Occipital lobe (tissue), 3 donors: ENCODE measurements at places on chromosomes 1 and 21.

DNA sequence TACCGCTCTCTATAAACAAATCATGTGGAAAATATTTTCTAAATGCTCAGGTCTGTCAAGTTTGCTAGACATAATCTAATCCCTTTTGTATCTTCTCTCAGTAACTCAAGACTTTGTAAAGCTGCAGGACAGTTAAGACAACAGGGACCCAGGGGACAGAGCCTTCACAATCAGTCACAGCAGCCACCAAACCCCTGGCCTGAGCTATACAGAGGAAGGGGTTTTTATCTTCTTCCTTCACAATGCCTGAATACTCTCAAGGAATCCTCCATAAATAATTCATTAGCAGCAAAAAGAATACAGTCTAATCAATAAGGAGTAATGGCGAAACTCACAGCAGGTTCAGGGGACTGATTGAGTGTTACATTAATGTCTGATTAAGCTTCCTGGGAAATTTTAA lies 368.3 kb downstream of the SMYD3 start:
- no peak for DNase-seq

DNA sequence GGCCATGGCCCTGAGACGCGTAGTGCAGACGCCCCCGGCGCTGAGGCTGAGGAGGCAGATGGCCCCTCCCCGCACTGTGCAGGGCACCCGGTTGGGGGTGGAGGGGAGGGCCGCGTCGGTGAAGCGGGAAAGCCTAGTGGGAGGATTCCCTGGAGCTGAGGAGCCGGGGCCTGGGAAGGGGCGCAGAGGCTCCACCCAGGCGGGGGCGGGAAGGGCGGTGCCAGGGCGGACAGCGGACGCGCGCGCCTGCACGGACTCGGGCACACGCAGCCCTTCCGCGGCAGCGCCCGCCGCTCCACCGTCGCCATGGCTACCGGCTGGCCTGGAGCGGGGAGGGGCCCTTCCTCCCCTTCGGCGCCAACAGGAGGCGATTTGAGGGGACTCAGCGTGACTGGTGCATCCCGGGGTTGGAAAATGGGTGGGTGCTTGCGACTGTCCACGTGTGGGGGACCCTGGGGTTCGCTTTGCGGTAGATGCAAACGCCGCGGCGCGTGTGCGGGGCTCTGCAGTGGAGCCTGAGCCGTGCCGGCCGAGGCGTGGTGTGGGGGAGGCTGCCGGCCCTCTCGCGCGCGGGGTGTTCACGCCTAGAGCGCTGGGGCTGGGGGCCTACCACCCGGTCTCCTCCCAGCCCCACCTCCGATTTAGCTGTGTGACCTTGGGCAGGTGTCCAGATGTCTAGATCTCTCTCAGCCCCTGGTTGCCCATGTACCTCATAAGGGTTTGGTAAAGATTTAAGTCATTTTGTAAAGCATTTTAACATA lies 35.1 kb downstream of the PTPRF start:
- DNase-seq = peak; percentile 66

DNA sequence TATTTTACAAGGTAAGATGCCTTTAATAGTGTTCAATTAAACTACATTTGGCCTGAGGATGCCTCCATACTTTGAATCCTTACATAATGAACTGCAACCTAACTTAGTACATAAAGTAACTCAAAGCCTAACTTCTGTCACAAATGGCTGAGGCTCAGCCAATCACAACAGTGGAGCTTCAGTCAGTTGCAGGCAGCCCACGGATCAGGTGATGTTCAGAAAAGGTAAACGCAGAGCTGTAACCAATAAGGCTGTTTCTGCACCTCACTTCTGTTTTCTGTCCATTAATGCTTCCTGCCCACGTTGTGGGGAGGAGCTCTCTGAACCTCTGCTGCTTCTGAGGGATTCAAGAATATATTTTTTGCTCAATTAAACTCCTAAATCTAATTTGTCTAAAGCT lies 94.8 kb upstream of the KIAA0040 start:
- DNase-seq = no peak

- DNase-seq = no peak
These were observed 7.5 kb upstream of the RAB3B start for GRCh38 chr1:51997974-51998382.

- DNase-seq = no peak
These were observed 23.2 kb upstream of the TMEM222 start for GRCh38 chr1:27298632-27299384.

DNA sequence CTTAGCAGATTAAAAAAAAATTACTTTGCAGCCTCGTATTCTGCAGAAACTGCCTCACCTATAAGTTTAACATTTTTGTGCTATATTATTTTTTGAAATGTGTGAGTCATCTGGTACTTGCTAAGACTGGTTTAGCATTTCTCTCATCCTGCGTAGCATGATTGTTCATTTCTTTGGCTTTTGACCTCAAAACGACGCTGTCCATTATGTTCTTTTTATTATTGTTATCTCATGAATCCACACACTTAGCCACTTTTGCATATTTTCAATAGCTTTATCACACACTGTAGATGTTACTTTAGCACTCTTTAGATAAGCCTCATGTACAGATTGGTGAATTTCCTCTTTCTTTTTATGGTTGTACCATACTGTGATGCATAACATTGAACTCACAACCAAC lies 1004.9 kb upstream of the NCAM2 start:
- DNase-seq = no peak

DNA sequence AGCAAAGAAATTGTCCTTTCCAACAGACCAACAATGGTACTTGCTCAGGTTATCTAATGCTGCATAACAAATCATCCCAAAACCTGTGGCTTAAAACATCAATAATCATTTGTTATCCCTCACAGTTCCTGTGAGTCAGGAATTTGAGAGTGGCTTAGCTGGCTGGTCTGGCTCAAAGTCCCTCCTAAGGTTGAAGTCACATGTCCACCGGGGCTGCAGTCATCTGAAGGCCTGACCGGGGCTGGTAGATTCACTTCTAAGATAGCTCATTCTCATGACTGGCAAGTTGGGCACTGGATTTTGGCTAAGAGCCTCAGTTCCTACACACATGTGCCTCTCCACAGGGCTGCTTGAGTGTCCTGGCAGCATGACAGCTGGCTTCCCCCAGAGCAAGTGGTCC lies 16.9 kb downstream of the ERI3 start:
- DNase-seq = no peak

DNA sequence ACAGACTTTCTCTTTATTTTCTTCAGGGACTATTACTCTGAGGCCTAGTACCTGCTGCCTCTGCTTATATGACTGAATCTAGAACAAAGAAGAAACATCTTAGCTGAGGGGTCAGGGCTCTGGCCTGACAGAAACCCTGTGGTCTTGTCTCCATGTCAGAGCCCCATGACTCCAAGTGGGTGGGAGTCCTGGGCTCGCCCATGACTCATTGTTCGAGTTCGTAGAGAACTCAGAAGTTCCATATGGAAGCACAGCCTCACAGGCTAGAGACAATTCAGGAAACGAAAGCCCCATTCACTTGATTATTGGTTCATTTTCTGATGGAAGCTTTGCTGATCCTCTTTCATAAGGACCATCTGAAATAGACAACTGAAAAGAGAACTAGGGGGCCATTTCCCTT lies 73.2 kb downstream of the CD58 start:
- DNase-seq = no peak

GRCh38 chr1:43177691-43178090 lies 5.6 kb downstream of the CFAP57 start:
- DNase-seq = no peak

GRCh38 chr1:218592688-218593087 lies 247.6 kb downstream of the TGFB2 start:
- DNase-seq = no peak

DNA sequence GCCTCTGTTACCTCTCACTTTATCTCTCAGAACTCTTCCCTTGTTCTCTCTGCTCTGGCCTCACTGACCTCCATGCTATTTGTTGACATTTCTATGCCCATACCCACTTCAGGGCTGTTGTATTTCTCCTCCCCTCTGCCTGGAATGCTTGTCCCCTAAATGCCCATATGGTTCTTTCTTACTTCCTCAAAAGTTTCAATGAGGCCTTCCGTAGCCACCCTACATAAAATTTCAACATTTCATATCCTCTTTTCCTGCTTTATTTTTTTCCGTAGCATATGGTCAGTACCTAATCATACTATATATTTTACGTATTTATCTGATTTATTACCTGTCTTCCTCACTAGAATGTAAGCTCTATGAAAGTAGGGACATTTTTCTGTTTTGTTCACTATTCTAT lies 47.1 kb upstream of the ZYG11A start:
- DNase-seq = no peak

- DNase-seq = peak; percentile 62
These were observed 705 bp upstream of the SLC50A1 start for GRCh38 chr1:155134880-155135414.

GRCh38 chr21:33403128-33403785 lies at the start of gene IFNGR2:
TSS of gene IFNGR2 (plus strand) at chr21:33403413. CDS start at chr21:33403544, 131 bp downstream.
- DNase-seq = no peak

DNA sequence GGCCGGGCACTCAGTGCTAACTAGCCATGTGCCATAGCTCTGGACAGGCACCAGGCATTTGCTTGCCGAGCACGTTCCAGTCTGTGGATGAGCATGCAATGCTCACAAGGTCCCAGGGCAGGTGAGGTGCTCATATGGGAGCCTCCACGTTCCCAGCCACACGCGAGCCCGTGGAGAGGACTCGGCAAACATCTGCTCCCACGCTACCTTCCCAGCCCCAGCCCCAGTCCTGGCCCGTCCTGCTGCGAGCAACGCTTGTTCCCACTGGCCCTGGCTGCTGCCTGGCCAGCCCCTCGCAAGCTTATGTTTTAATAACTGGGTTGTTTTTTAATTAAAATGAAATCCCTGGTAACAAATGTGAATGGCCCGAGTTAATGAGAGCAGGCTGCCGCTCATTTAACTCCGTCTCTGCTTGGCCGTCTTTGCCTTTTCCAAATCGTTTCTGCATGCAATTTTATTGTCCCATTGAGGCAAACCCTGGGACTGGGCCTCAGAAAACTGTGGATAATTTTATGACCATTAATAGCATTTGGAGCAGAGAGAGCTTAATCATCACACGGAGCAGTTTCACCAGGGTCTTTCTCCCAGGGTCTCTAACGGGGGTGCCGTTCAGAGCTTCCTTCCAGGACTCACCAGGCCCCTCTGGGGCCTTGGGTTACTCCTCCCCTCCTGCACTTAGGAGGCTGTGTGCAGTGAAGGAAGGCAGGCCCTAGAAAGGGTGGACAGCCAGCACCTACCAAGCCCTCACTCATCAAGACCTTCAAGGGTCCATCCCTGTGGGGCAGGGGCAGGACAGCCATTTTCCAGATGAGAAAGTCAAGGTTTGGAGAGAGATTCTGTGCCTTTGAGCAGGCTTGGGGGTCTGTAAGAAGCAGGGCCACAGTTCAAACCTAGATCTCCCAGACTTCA lies 136.8 kb downstream of the GLIS1 start:
- no peak for DNase-seq

- DNase-seq = no peak
These were observed 312.6 kb downstream of the DUSP10 start for GRCh38 chr1:221429264-221429663.

DNA sequence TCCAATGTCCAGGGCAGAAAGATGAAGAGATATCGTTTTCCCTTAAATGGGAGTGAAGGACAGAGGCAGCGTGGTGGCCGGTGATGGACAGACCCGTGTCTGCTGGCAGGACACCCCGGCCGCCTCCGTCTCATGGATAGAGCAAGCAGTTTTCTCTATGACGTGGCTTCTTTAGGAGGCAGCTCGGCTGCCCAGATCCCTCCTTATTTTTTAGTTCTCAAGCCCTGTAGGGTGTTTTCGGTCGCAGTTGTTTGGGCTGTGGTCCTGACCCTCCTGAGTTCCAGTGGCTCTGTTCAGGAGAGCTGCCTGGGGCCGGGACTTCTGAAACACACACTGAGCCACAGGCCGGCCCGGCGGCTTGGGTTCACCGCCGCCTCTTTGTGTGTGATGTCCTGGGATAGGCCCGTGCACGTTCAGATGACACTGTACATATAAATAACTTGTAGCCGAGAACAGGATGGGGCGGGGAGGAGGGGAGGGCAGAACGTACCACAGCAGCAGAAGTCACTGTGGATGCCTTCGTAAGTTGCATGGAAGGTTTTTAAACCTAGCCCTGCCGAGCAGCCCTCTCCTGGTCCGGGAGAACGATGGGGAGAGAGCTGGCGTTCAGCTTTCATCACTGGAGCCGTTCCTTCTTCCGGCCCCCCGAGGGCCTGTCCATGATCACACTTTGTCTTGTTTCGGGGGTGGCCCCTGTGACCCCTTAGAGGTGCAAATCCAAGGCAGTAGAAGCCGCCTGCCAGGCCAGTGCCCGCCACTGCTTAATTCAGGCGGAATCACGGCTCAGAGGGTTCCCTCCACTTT lies 65.2 kb downstream of the SIK1 start:
- DNase-seq = no peak

GRCh38 chr1:31222176-31222575 lies 17.5 kb downstream of the NKAIN1 start:
- DNase-seq = no peak

- DNase-seq = no peak
These were observed 554.1 kb upstream of the OLFM3 start for GRCh38 chr1:102550729-102551384.

- DNase-seq = no peak
These were observed 124.2 kb upstream of the LMO4 start for GRCh38 chr1:87204441-87204840.

- DNase-seq = peak; percentile 26
These were observed at the start of gene TLCD4 for GRCh38 chr1:95117207-95118066. TSS of gene TLCD4 (plus strand) at chr1:95117355. CDS start at chr1:95143902, 26,547 bp downstream.

DNA sequence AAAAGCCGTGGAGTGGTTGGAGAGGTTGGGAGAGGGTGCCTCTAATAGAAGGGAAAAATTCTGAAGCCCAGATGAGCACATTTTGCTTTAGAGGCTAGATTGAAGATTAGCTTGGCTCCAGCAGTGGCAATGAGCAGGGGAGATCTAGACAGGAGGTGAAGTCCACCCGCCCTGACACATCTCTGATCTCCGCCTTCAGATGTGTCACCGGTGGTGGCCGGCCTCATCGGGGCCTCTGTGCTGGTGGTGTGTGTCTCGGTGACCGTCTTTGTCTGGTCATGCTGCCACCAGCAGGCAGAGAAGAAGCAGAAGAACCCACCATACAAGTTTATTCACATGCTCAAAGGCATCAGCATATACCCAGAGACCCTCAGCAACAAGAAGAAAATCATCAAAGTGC lies 8.4 kb downstream of the SYT11 start:
- no peak for DNase-seq

GRCh38 chr1:151346769-151347522 lies at the start of gene RFX5:
TSS of gene RFX5 (minus strand) at chr1:151347252. CDS start at chr1:151346320, 932 bp downstream.
- peak; percentile 93 for DNase-seq

DNA sequence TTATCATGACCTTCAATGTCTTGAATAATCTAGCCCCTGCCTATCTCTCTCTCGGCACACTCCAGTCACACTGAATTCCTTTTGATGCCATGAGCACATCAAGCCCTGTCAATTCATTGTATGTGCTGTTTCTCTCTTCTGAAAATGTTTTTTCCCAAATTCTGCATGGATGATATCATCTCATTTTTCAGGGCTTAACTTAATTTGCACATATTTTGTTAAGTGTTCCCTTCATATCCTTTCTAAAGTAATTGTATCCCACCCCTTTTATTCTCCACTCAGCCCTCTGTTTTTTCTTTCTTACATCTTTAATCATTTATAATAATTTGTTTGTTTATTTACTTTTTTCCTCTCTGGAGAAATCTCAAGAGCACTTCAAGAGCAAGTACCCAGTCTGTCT lies 149.9 kb downstream of the ZNF326 start:
- no peak for DNase-seq

GRCh38 chr1:245512980-245513578 lies 358.3 kb downstream of the KIF26B start:
- no peak for DNase-seq
